ENCODE measurements at places on chromosomes 3 and 15.

DNA sequence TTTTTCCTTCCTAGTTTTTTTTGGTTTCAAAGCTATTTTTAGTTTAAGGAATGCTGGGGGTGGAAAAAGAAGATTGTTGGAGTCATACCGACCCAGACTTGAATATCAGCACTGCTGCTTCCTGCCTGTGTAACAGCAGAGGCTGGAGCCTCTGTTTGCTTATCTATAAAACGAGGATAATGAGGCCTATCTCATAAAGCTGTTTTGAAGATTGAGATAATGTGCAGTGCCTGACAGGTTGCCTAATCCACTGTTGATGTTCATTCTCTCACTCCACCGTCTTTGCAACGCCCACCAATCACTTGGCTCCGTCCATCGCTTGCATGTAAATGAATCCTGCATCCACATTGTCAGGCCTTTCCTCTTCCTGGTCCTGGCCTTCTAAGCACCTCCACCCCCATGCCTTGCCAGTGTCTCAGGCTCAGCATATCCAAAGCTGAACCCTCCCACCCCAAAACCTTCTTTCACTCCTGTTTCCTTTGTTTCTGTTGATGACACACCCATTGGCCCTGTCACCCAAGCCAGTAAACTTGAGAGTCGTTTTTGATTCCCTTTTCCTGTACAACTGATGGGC is 94.9 kb downstream of the MEX3B start:
- no peak for DNase-seq

DNA sequence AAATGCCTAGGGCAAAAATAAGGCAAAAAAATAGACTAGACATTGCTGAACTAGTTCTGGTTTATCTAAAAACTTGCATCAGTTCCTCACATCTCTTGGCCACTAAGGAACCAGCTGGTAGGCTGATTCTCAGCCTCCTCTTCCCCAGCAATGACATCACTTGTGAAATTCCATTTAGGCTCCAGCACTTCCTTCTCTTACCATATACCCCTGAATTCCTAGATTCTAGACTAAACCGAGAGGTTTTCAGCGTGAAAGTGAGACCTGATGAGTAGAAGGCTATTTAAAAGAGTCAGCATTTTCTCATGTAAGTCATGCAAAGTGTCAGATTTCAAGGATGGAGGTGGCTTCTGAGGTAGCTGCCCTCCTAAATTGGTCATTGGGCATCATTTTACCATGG is 247.1 kb upstream of the CDIN1 start:
- DNase-seq: no peak

DNA sequence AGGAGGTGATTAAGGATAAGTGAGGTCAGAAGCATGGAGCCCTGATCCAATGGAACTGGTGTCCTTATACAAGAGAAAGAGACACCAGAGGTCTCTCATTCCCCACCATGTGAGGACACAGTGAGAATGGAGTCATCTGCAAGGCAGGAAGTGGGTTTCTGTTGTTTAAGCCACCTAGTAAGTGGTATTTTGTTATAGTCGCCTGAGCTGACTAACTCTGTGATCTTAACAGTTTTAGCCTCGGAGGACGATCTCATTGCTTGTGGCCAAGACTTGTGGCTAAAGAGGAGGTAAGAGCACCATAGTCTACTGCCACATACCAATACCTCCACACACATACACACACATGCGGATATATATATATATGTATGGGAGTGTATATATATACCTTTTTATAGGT is 73.8 kb downstream of the MCTP2 start:
- DNase-seq: no peak

GRCh38 chr15:66007663-66008262 is 138.5 kb downstream of the RAB11A start:
- no peak for DNase-seq

GRCh38 chr3:152283492-152284381 is 15.0 kb downstream of the MBNL1 start:
- DNase-seq: no peak

DNA sequence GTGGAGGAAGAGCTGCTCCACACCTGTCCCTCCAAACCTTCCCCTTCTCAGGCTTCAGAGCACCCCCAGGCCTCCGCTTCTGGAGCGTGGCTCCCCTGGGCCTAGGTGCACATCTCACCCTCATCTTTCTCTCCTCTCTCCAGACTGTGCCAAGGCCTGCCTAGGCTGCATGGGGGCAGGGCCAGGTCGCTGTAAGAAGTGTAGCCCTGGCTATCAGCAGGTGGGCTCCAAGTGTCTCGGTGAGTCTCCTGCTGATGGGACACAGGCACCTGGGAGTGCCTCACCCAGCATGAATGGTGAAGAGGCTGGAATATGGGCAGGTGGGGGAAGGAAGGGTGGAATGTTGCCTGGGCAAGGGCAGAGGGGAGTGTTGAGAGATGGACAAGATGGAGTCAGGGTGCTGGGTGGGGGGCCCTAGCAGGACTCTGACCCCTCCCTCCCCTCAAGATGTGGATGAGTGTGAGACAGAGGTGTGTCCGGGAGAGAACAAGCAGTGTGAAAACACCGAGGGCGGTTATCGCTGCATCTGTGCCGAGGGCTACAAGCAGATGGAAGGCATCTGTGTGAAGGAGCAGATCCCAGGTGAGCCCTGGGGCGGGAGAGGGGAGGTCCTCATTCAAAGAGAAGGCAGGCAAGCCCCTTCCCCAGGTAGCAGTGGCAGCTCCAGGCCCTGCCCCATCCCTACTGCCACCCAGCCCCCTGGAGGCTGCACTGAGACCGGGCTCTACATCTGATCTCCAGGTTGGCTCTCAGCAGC is 9.1 kb downstream of the PRRT3 start:
- no peak for DNase-seq

DNA sequence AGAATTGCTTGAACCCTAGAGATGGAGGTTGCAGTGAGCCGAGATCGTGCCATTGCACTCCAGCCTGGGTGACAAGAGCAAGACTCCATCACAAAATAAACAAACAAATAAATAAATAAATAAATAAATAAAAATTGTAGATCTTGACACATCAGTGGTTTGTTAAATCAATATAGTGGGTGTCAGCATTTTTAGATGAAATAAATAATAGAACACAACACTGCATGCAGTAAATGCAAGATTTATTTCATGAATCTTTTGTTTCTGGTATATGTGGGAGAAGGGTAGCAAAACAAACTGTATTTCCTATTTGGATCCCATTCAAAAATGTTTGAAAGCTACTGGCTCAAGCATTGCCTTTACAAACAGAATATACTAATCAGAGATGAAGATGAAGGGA is 35.6 kb upstream of the CHRM5 start:
- DNase-seq: no peak
